ENCODE measurements at places on chromosomes 2 and 18.

- DNase-seq, result no peak
These were observed at the start of gene HOXD12 for GRCh38 chr2:176099728-176100546. TSS of gene HOXD12 (plus strand) at chr2:176099795. CDS start at chr2:176099802, 7 bp downstream.

- DNase-seq, result no peak
These were observed 32.1 kb downstream of the ZFP36L2 start for GRCh38 chr2:43194121-43194869.

DNA sequence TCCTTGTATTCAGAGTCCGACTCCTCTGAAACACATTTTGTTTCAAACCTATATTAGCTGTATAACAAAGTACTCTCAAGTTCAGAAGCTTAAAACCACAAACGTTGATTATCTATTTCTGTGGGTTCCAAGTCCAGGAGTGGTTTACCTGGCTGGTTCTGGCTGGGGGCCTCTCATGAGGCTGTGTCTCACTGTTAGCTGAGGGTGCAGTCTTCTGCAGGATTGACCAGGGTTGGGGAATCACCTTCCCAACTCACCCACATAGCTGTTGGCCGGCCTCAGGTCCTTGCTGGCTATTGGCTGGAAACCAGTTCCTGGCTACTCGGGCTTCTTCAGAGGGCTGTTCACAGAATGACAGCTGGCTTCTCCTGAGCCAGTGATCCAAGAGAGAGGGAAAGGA is 18.0 kb upstream of the ATIC start:
- no peak for DNase-seq

DNA sequence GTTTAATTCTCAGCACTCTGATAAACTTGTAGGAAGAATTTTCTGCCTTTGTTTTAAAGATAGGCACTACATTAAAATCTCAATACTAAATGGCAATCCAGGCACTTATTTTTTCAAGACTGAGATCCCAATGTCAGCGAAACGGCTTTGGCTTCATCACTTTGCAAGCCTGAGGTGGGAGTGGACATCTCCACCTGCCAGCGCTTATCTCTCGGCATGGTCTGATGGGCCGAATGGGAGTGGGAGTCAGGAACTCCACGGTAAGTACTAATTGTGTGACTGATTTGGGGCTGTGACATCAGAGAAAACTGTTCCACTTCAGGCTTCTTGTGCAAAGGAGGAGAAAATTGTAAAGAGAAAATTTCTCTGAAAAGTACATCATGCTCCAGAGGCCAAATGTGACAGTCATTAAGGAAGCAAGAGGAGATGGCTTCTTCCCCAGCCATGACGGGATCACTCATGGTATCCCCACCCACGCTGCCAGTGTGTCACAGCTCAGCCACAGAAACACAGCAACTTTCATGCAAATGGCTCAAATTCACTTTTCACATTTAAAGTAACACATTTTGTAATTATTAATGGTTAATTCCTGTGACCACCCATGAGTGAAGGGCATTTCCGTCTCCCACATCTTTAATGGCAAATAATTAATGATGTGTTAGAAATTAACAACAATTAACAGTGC is 385.5 kb upstream of the HNRNPA3 start:
- no peak for DNase-seq

DNA sequence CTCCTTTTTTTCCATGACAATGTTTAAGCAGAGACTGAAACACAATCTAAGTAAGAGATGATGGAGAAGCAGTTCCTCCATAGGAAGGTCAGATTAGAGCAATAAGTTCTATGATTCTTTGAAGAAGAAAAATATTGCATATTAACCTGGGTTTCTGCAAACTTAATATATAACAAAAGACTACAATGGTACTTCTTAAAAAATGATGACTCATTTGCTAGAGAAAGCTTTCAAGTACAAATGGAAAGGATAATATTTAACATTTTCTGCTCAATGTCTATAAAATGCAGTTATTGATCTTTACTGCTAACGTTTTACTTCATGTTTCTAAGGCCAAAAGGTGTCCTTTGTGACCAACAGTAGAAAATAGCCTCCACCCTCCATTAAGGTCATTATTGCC is 158.6 kb downstream of the DOCK10 start:
- no peak for DNase-seq

DNA sequence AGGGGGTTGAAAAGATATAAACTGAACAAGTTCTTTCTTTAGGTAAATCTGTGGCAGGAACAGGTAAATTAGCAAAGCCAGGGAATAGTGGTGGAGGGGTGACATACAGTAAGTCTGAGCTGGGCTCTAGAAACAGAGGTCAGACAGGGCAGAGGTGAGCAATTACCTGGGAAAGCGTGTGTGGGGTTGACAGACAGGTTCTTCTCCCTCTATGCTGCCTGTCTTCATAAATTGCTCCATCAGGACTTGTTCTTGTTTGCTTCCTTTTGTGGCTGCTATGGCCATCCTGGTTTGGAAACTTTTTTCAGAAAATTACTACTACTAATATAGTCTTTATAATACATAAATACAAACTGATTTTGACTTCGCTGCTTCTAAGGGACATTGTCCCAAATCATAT is 3.4 kb upstream of the ANKRD12 start:
- no peak for DNase-seq

DNA sequence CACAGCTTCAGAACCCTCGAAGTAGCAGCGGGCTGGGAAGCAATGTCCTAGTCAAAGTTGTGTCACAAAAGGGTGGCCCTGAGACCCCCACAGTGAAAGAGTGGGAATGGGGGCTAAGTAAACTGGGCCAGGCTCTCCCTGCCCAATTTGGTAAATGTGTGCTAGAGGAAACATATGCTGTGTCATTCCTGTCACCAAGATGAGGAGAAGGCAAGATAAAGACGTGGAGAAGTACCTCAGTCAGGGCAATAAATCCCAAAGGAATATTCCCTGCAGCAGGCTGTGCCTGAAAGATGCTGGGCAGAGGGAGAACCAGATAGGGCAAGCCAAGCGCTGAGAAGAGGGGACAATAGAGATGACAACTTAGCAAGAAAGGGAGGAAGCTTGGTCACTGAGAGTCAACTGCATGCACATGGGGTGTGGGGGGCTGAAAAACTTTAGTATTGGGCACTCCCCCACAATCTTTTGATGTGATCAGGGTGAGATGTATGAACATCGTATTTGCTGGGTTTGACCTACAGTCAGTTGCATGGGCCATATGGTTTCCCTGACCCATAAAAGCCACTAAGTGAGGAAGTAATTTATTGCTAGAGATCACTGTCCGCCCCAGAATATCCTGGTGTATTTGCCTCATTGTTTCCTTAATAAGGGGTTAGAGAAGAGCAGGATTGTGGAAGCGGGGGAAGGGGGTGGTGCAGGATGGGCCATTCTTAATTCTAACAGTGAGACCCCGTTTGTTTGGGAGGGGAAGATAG is 49.9 kb upstream of the CXCR4 start:
- DNase-seq, result no peak

- no peak for DNase-seq
These were observed 58.7 kb downstream of the C18orf54 start for GRCh38 chr18:54416436-54416835.

GRCh38 chr2:61327173-61327572 is 143.7 kb downstream of the USP34 start:
- DNase-seq, result no peak

GRCh38 chr2:86770816-86771301 is 19.9 kb downstream of the CD8A start:
- no peak for DNase-seq

DNA sequence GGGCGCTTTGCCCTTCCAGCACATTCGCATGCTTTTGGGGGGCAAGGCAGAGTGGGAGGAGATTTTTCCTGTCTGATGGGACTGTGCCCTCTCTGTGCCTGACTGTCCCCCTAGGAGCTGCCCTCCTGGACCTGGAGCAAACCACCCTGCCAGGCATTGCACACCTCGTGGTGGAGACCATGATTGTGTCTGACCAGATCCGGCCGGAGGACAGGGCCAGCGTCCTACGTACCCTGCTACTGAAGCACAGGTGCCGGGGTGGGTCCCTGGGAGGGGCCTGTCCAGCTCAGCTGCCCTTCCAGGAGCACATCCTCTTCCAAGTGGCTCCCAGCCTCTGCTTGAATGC is 5.3 kb downstream of the SLC4A3 start:
- DNase-seq, result no peak

DNA sequence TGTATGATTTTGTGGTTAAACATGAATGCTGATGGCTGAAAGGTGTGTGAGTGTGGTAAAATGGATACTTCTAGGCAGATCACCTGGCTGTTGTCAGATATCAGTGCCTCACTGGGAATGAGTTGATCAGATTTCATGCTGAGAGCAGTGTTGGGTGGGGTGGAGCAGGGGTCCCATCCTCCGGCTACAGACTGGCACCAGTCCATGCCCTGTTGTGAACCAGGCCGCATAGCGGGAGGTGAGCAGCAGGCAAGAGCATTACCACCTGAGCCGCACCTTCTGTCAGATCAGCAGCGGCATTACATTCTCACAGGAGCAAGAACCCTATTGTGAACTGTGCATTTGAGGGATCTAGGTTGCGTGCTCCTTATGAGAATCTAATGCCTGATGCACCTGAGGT is 78.7 kb downstream of the GLI2 start:
- DNase-seq, result no peak

- no peak for DNase-seq
These were observed 6.4 kb upstream of the PROC start for GRCh38 chr2:127411653-127412369.

- no peak for DNase-seq
These were observed 370.2 kb downstream of the METTL4 start for GRCh38 chr18:2201036-2201600.

DNA sequence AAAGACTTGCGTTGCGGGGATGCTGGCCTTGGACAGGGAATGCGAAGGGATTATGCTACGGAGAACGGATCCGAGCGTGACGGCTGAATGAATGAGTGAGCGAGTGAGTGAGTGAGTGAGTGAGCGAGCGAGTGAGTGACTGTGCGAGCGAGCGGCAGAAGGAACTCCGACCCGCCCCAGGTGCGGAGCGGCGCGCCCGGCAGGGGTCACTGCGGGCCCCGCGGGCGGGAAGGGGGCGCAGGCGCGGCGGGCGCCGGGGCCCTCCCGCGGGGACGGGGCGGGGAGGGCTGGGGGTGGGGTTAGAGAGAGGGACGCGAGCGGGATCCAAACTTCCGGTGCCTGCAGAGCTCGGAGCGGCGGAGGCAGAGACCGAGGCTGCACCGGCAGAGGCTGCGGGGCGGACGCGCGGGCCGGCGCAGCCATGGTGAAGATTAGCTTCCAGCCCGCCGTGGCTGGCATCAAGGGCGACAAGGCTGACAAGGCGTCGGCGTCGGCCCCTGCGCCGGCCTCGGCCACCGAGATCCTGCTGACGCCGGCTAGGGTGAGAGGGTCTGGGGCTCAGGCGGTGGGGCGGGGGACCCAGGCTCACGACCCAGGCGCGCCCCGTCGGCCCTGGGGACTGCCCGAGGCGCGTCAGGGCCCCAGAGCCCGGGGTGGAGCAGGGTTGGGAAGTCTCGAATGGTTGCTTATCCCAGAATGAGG is at the start of gene ITM2C:
ITM2C (plus strand) TSS at position 338 of the 702 bp plus-strand sequence; CDS start at position 422, 84 bp downstream.
- peak; percentile 45 for DNase-seq

All from stimulated activated CD8-positive, alpha-beta memory T cell treated with anti-CD3 and anti-CD28 coated beads, Interleukin-2, amount 100 ng/mL, for 1 hour (primary cell).